PC-3 (cell line): ENCODE measurements at places on chromosomes 4 and X. TPM values are rescaled to one million over a fixed set of nuclear protein-coding genes. Genes with fewer than 3 reads are reported as not detected.

GRCh38 chr4:94635177-94635576 is 122.6 kb upstream of the BMPR1B start:
- H3K4me3 ChIP-seq = no peak overlapping the region
- H3K36me3 ChIP-seq = no peaks in the 10 kb centered on the region
- no peak overlapping the region for H3K27ac ChIP-seq
- DNase-seq = peak; percentile 16
- H3K27me3 ChIP-seq = no peaks in the 10 kb centered on the region

DNA sequence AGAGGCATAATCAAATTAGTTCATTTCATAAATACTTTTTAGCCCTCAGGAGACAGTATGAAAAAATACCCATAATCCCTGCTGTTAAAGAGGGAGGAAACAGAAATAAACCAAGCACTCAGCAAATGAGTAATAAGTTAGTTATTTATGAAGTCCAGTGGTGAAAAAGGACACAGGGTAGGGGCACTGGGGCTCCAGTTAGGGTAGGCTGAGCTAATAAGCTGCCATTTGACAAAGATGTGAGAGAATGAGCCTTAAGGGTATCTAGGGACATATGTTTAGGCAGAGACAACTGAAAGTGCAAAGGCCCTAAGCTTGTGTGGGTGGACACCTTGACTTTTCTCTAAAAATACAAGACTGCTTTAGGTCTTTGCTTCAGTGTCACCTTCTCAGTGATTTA is 94.4 kb downstream of the IL15 start:
- 0 out of 2 replicates have a peak, but pooled peaks cover 2% of the 10 kb centered on the region for H3K36me3 ChIP-seq
- H3K27me3 ChIP-seq = no peaks in the 10 kb centered on the region

NHSL2 gene
- 0.07 and 0.58 TPM in 2 replicates for total RNA-seq

DNA sequence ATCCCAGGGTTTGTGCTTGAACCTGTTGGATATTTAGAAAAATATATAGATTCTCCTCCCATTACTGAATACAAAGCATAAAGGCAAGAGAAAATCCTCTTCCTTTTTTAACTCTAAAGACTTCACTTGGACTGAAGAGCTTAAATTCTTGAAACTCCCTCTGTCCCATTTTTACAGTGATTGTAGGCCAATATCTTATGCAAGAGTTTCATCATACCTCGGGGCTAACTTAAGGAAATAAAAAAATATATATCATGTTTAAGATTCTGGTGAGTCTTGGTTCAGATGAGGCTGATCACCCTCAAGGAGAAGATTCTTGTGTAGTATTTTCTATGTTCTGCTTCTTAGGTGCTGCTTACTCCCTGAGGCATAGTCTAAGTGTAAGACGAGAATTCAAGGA is 1449.6 kb downstream of the C4orf33 start:
- no peaks in the 10 kb centered on the region for H3K4me1 ChIP-seq
- no peak for DNase-seq
- H3K36me3 ChIP-seq = no peaks in the 10 kb centered on the region
- H3K27ac ChIP-seq = no peak overlapping the region

SORCS2 gene
- 4.1 and 6.6 TPM in 2 replicates for total RNA-seq

GRCh38 chr4:7206385-7206784 is 14.0 kb downstream of the SORCS2 start:
- DNase-seq = peak; percentile 61
- no peaks in the 10 kb centered on the region for H3K27me3 ChIP-seq
- H3K4me1 ChIP-seq = peaks cover 77% of the 10 kb centered on the region
- no peaks in the 10 kb centered on the region for H3K36me3 ChIP-seq
- no peak overlapping the region for H3K4me3 ChIP-seq

GRCh38 chrX:80663331-80663730 is 146.3 kb downstream of the BRWD3 start:
- H3K27me3 ChIP-seq = no peaks in the 10 kb centered on the region
- no peaks in the 10 kb centered on the region for H3K4me1 ChIP-seq
- no peaks in the 10 kb centered on the region for H3K36me3 ChIP-seq
- no peak for DNase-seq

GRCh38 chr4:3671571-3672464 is 94.4 kb upstream of the ADRA2C start:
- H3K36me3 ChIP-seq = no peaks in the 10 kb centered on the region
- H3K27me3 ChIP-seq = 0 out of 2 replicates have a peak, but pooled peaks cover 5% of the 10 kb centered on the region
- DNase-seq = peak; percentile 52
- H3K4me3 ChIP-seq = no peak overlapping the region

DNA sequence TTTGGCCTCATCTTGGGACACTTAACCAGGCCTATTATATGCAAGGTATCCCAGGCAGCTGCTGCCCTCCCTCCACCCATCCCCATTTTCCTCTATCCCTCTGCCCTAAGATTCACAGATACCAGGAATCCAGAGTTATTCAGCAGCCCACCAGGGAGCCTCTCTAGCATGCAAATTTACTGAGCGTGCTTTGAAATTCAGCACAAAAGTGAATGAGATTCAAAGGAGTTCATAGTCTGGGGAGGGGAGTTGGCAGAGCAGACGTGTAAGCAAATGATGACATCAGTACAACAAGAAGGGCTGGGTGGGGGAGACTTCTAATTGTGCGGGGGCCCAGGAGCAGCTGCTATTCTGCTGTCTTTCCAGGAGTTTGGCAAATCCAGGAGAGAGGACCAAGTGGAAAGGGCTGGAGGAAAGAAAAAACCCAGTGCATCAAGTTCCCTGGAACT is 1.7 kb upstream of the MTM1 start:
- no peak for DNase-seq
- no peaks in the 10 kb centered on the region for H3K36me3 ChIP-seq

FGB gene
- 0.36 and 1.0 TPM in 2 replicates for total RNA-seq

- H3K27me3 ChIP-seq = no peaks in the 10 kb centered on the region
- DNase-seq = no peak
- H3K4me1 ChIP-seq = no peaks in the 10 kb centered on the region
- no peak overlapping the region for H3K4me3 ChIP-seq
- no peak overlapping the region for H3K27ac ChIP-seq
Observed at GRCh38 chr4:162865102-162865501, 301.6 kb downstream of the NAF1 start.

CWH43 gene
- total RNA-seq = 2.2 and 3.0 TPM in 2 replicates

GRCh38 chrX:151396042-151396824 is 773 bp upstream of the VMA21 start:
- peak overlapping the region; percentile 78 for H3K4me3 ChIP-seq
- peak; percentile 26 for DNase-seq
- peak overlapping the region; percentile 53 for H3K27ac ChIP-seq
- no peaks in the 10 kb centered on the region for H3K36me3 ChIP-seq

- H3K27me3 ChIP-seq = peaks cover 12% of the 10 kb centered on the region; the same call in 1 of the 2 replicates
- H3K4me1 ChIP-seq = no peaks in the 10 kb centered on the region
- no peak for DNase-seq
- H3K36me3 ChIP-seq = no peaks in the 10 kb centered on the region
- H3K27ac ChIP-seq = no peak overlapping the region
Observed at GRCh38 chrX:31007321-31007720, 64.5 kb downstream of the FTHL17 start.
